ENCODE measurements at places on chromosomes 2 and 18. TPM values are rescaled to one million over a fixed set of nuclear protein-coding genes. Genes with fewer than 3 reads are reported as not detected.

- DNase-seq: no peak
Measured at GRCh38 chr2:84851876-84852275, 29.0 kb downstream of the TRABD2A start.

GRCh38 chr2:191302459-191303139 lies 57.4 kb downstream of the MYO1B start:
- no peak for DNase-seq

GORASP2 gene
- 95.2 TPM for polyA plus RNA-seq

DNA sequence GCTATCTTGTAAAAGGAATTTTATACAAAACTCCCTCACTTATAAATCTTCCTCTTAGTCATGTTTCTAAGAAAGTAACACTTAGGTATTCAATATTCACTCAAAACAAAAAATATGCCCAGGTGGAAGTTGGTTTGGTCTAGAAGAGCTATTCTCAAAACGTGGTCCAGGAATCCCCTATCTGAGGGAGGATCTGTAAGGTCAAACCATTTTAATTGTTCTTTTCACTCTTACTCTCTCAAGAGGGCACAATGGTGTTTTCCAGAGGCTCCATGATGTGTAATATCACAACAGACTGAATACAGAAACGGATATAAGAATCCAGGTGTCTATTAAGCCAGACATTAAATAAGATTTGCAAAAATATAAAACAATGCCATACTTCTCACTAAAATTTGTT lies 9.9 kb downstream of the MOB1A start:
- DNase-seq: no peak

ANKRD30B gene
- polyA plus RNA-seq: 0.49 TPM

DNA sequence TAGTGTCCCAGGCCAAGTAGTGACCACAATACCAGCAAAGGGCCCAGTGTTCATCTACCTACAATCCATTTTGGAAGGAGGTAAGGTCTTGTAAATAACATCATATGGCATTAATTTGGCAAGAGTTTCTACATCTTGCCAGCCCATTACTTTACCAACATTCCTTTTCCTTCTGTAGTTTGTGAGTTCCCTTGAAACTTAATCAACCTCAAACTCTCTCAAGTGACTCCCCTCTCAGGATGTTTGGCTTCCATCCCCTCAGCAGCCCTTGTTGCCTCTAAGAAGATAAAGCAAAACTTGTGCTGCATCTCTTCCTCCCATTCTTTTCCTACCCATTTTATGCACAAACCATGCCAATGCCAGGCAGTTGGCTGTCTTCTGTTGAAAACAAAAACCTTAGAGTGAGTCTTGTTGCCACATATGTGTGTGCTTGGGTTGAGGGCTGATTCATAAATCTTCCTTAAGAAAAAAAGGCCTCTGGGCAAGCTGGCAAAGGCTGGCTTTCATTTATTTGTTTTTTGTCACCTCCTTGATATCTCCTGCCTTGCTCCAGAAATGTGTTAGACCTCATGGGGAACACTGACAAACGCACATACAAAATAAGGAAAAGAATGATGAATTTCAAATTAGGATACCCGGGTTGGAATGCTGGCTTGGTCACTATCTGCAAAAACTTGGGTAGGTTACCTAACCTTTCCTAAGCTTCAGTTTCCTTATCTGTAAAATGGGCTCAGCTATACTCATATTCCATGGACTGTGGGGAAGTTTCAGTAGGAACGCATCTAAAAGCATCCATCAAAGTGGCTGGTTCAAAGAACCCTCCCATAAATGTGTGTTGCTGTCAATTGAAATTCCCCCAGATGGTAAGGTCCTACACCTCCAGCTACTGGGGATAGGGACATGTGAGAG lies 29.4 kb upstream of the ST3GAL5 start:
- DNase-seq: no peak

STARD6 gene
- polyA plus RNA-seq: 0.25 TPM

DNA sequence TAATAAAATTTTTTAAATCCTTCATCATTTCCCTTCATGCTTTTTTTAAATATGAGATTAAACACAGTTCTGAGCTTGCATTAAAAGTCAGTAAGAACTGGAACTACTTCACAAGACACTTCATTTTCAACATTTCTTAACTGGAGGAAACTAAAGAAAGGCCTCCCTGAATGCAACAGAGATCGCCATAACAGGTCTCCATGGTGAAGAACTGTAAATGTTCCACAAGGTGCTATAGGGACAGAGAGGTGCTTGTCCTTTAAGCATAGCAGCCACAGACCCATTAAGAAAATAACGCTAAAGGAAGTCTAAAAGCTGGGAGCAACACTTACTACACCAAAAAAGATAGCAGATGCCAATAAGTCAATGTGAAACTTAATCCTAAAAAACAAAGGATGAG lies 8.5 kb downstream of the STAM2 start:
- DNase-seq: no peak

- no peak for DNase-seq
Measured at GRCh38 chr2:177772529-177772928, 300.0 kb downstream of the PDE11A start.

DNA sequence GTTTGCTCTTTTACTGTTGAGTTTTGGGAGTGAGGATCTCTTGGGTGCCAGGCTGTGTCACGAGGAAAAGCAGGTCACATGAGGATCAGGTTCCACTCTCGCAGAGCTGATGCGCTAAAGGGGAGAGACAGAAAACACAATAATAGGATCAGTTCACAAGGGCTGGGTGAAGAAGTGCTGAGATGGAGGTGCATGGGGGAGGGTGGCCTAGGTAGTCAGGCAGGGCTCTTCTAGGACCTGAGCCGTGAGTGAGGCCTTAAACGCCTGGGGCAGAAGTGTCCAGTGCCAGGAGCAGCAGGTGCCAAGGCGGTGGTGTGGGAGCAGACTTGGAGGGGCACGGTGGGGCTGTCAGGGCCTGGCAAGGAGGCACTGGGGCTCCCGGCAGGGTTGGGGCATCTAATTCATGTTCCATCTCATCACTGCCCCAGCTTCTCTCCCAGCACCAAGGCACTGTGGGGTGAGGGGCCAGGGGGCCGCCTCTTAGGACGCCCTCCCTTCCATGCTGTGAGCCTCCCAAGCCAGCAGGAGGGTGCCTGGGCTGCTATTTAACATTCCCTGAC lies 9.3 kb downstream of the KCNIP3 start:
- no peak for DNase-seq

CD226 gene
- 4.1 TPM for polyA plus RNA-seq

DNA sequence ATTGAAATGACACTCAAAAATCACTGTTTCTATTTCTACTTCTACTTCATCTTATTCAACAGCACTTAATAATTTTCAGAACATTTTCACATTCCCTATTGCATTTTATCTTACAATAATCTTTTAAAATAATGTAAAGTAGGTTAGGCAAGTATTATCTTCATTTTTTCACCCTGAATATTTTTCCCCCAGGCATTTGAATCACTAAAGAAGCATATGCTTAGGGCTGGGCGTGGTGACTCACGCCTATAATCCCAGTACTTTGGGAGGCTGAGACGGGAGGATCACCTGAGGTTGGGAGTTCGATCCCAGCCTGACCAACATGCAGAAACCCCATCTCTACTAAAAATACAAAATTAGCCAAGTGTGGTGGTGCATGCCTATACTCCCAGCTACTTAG lies 6.7 kb downstream of the WDCP start:
- no peak for DNase-seq

- DNase-seq: no peak
Measured at GRCh38 chr2:147099845-147100244, 745.0 kb upstream of the ACVR2A start.

- DNase-seq: no peak
Measured at GRCh38 chr2:53655256-53655655, 112.3 kb upstream of the CHAC2 start.

DCDC2C gene
- 0.27 TPM for polyA plus RNA-seq

PDCD1 gene
- polyA plus RNA-seq: 0.11 TPM

- no peak for DNase-seq
Measured at GRCh38 chr2:105636109-105636740, 108.5 kb upstream of the NCK2 start.

GRCh38 chr2:198874472-198874858 lies 583.3 kb downstream of the SATB2 start:
- DNase-seq: no peak

SOX11 gene
- polyA plus RNA-seq: 19.2 TPM

DNA sequence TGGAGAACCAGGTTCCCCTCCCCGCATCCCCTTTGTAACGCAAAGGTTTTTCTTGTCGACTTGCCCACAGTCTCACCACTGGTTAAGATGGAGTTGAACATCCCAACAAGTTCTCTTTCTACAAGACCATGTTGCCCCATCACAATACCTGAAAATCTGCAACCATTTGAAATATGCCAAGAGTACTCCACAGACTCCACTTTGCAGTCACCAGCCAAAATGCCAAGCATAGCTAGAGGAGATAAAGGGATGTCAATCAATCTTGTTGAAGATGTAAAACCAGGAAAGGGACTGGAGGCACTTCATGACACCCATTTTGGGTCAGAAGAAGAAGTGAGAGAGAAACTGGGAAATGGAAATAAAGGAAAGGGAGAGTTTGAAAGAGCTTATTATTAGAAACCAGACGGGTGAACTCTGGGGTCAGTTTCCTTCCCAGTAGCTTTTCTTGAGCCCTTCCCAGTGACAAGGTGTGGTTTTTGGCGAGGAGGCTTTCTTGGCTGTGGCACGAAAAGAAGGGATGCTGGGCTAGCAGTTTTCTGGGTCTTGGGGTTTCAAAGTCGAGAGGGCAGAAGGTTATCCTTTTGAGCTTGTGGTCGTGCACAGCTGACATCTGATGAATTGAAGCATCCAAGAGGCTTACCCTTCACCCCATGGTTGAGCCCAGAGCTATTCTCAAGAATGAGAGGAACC lies 79.3 kb downstream of the ACAA2 start:
- no peak for DNase-seq

- no peak for DNase-seq
Measured at GRCh38 chr18:22057908-22058527, 111.4 kb upstream of the GATA6 start.

GRCh38 chr2:69581774-69582581 lies 61.6 kb downstream of the AAK1 start:
- DNase-seq: no peak

C1QL2 gene
- polyA plus RNA-seq: not detected

GRCh38 chr2:190911813-190912212 lies 31.2 kb downstream of the GLS start:
- DNase-seq: no peak

DNA sequence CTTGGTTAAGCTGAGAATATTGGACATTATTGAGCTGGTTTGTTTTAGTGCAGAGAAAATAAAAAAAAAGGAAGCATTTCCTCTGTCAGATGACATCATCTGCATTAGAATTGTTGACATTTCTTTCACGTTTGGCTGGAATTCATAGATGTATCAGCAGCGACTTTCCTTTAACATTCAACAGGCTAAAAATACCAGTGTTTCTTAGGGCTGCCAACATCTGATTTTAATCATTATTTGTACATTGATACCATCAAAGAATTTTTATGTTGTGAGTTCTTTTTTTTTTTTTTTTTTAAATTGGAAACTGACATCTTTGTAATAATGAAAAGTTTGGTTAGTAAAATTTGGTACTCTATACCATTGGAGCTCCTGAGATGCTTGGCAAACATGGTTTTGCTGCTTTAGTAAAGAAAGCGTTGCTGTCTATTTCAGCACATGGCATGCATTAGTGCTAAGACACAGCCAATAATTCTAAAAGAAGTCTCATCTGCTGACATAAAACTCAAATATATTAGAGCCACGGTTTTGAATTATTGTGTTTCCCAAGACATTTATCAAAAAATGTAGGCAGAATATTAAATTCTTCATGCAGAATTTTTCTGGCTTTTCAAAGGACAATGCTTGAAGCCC lies 33.6 kb downstream of the GTF2A1L start:
- no peak for DNase-seq

RGPD3 gene
- polyA plus RNA-seq: 0.51 TPM

MBP gene
- 25.1 TPM for polyA plus RNA-seq

GRCh38 chr2:69703189-69703588 lies 38.7 kb upstream of the ANXA4 start:
- DNase-seq: no peak

ABCB11 gene
- polyA plus RNA-seq: 0.01 TPM

ACMSD gene
- 41.7 TPM for polyA plus RNA-seq

CNDP1 gene
- 0.72 TPM for polyA plus RNA-seq

- DNase-seq: no peak
Measured at GRCh38 chr2:240324312-240325015, 111.0 kb upstream of the GPC1 start.

- DNase-seq: no peak
Measured at GRCh38 chr2:126696644-126697520, 40.9 kb downstream of the GYPC start.

PLCL1 gene
- 15.2 TPM for polyA plus RNA-seq

PRPF40A gene
- polyA plus RNA-seq: 122 TPM

DNA sequence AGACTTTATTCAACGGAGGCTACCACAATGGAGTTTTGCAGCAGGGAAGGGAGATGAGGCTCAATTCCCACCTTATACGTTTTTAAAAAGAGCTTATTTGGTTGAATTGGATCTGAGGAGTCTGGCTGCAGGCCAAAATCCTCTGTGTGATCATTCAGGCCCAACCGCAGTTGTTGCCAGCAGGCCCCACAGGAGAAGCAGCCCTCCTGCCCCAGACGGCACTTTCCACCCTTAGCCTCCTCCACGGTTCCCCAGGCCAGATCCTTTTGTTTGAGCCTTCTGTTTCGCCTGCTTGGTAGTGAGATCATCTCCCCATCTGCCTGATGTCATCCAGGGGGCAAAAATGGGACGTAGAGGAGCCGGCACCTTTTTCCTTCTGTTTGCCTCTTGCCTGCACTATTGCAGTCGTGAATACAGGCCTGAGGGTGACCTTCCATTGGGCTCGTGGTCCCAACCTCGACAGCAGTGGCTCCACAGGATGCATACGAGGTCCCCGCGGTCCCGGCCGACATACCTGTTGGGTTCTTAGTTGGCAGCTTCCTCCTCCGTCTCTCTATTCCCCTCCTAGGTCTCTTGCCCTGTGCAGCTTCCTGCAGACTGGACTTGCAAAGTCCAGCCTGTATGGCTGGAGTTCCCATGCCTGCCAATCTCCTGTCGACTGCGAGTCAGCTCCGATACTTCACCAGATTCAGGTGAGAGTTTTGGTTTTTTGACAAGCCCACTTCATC lies 9.3 kb upstream of the GPR35 start:
- no peak for DNase-seq

TPO gene
- 0.10 TPM for polyA plus RNA-seq

DNA sequence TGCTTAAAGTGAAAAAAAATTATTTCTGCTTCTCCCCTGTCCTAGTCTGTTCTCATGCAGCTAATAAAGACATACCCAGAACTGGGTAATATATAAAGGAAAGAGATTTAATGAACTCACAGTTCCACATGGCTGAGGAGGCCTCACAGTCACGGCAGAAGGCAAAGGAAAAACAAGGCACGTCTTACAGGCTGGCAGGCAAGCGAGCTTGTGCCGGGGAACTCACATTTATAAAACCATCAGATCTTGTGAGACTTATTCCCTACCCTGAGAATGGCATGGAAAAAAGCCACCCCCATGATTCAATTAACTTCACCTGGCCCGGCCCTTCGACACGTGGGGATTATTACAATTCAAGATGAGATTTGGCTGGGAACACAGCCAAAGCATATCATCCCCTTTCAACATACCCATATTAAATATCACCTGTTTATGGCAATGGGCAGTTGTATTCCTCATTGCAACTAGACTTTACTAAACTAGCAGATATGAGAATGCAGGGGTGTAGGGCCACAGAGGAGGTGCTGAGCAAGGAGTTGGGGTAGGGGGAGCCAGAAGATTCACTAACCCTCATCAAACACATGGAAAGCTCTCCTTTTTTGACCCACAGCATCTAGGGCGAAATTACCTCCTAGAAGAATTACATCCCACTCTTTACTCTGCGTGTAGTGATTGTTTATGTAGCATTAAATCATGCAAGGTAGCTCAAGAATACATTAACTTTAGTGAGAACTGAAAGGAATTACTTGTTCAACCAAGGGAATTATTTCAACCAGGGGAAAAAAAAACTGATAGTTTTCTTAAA lies 183.3 kb upstream of the DOK6 start:
- no peak for DNase-seq
